ENCODE measurements at places on chromosomes 1 and 21. TPM values are rescaled to one million over a fixed set of nuclear protein-coding genes. Genes with fewer than 3 reads are reported as not detected.

The S100A9 gene
- total RNA-seq: not detected

- H3K36me3 ChIP-seq: no peaks in the 10 kb centered on the region
- H3K27me3 ChIP-seq: peaks cover 7% of the 10 kb centered on the region
- H3K4me1 ChIP-seq: peaks cover 8% of the 10 kb centered on the region
These were observed 2.1 kb upstream of the RAB3GAP2 start for GRCh38 chr1:220274251-220274855.

- H3K36me3 ChIP-seq: no peaks in the 10 kb centered on the region
- H3K4me1 ChIP-seq: no peaks in the 10 kb centered on the region
- H3K27ac ChIP-seq: no peak overlapping the region
- no peaks in the 10 kb centered on the region for H3K27me3 ChIP-seq
- H3K4me3 ChIP-seq: no peak overlapping the region
These were observed 9.0 kb downstream of the CLDN19 start for GRCh38 chr1:42730988-42731387.

DNA sequence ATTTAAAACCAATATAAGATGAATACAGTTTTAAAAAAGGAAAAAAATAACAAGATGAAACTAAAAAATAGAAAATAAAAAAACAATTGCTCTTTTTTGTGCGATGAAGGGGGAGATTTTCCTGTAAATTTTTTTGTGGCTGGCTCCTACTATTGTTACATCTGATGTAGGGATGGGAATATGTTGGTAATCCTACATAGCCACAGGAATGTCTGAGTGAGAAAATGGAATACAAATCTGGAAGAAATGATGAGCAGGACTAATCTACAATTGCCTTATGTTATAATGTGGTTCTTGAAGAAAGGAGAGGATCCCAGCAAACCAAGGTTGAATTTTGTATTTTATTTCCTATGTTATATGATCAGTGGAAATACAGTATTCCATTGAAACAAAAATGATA, 40.9 kb downstream of the ATP6V1G3 start:
- DNase-seq: peak; percentile 43
- peaks cover 18% of the 10 kb centered on the region for H3K4me1 ChIP-seq
- H3K36me3 ChIP-seq: no peaks in the 10 kb centered on the region
- no peak overlapping the region for H3K27ac ChIP-seq

The ALG6 gene
- total RNA-seq: 12.2 TPM

- H3K27me3 ChIP-seq: no peaks in the 10 kb centered on the region
- no peaks in the 10 kb centered on the region for H3K4me1 ChIP-seq
- no peak overlapping the region for H3K27ac ChIP-seq
- H3K36me3 ChIP-seq: no peaks in the 10 kb centered on the region
These were observed 20.5 kb upstream of the COQ8A start for GRCh38 chr1:226919587-226919986.

GRCh38 chr1:98176936-98177335, 256.1 kb upstream of the DPYD start:
- H3K4me3 ChIP-seq: no peak overlapping the region
- H3K4me1 ChIP-seq: no peaks in the 10 kb centered on the region
- no peaks in the 10 kb centered on the region for H3K27me3 ChIP-seq
- DNase-seq: no peak
- no peaks in the 10 kb centered on the region for H3K36me3 ChIP-seq

DNA sequence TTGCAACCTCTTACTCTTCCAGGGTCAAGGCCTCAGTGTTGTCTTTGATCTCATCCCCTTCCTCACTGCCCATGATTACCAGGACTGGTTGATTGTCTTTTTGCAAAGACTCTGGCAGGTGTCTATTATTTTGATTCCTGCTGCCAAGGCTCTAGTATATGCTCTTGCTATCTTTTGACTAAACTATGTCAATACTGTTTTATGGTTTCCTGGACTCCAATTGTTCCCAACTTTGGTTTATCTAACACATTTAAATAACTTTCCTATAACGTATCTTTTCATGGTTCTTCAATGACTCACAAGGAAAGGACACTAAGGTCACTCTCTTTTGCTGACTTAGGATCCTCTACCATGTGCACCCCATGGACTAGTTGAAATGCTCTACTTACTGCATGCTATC, 141.5 kb downstream of the PTPRC start:
- DNase-seq: peak; percentile 26
- H3K4me1 ChIP-seq: peaks cover 13% of the 10 kb centered on the region

The FCRL6 gene
- total RNA-seq: not detected

DNA sequence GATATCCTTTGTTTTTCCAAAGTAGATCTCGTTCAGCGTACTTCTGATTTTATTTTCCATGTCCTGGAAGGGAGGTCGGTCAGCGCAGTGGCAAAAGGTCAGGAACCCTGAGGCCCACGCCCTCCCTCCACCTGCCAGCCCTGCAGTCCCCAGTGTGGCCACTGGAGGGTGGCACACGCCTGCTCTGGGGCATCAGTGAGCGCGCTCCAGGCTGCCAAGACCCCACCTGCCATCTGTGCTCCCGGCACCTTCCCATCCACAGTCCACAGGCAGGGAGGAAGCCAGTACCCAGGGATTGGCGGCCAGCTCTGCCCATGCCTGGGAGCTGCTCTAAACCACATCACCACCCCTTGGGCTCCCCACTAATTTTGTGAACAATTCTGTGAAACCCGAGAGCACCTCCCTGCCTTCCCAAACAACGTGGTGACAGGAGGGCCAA, 32.3 kb downstream of the SLC66A1 start:
- H3K27ac ChIP-seq: no peak overlapping the region
- no peak overlapping the region for H3K4me3 ChIP-seq
- H3K27me3 ChIP-seq: no peaks in the 10 kb centered on the region
- peak; percentile 28 for DNase-seq

- H3K36me3 ChIP-seq: no peaks in the 10 kb centered on the region
- no peak overlapping the region for H3K4me3 ChIP-seq
- H3K27me3 ChIP-seq: peaks cover 5% of the 10 kb centered on the region
- H3K27ac ChIP-seq: no peak overlapping the region
- no peak for DNase-seq
These were observed 151.5 kb downstream of the ST6GALNAC5 start for GRCh38 chr1:77018761-77019160.

GRCh38 chr1:59025201-59025600, 241.4 kb upstream of the JUN start:
- no peak overlapping the region for H3K4me3 ChIP-seq
- DNase-seq: peak; percentile 77
- no peaks in the 10 kb centered on the region for H3K36me3 ChIP-seq
- H3K27ac ChIP-seq: peak overlapping the region; percentile 30
- peaks cover 19% of the 10 kb centered on the region for H3K4me1 ChIP-seq
- H3K27me3 ChIP-seq: no peaks in the 10 kb centered on the region

DNA sequence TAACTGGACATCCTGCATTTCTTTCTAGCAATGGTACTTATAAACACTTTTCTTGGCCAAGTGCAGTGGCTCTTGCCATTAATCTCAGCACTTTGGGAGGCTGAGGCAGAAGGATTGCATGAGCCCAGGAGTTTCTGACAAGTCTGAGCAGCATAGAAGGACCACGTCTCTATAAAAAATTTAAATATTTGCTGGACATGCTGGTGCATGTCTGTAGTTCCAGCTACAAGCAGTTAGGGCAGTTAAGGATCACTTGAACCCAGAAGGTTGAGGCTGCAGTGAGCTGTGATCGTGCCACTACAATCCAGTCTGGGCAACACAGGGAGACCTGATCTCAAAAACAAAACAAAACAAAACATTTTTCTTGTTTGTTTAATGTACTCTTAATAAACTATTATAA, 434.0 kb downstream of the PLA2G4A start:
- no peaks in the 10 kb centered on the region for H3K4me1 ChIP-seq
- no peak overlapping the region for H3K4me3 ChIP-seq
- H3K36me3 ChIP-seq: no peaks in the 10 kb centered on the region
- no peak overlapping the region for H3K27ac ChIP-seq

DNA sequence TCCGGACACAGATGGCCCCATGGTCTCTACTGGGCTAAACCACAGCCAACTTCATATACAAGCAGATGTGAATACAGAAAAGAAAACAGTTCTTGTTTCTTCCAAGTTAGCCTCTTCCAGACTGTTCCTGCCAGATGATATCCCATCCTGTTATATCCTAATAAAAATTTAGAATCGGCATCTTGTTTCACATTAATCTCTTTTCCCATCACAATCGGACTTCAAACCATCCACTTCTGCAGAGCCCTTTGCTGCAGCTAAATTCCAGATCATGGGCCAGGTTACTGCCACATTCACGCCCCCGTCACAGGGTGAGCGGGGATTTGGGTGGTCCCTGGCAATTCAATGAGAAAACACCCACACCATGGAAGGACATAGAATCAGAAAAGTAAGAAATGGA, 57.2 kb downstream of the NPHP4 start:
- no peak overlapping the region for H3K4me3 ChIP-seq
- no peak overlapping the region for H3K27ac ChIP-seq
- DNase-seq: no peak

DNA sequence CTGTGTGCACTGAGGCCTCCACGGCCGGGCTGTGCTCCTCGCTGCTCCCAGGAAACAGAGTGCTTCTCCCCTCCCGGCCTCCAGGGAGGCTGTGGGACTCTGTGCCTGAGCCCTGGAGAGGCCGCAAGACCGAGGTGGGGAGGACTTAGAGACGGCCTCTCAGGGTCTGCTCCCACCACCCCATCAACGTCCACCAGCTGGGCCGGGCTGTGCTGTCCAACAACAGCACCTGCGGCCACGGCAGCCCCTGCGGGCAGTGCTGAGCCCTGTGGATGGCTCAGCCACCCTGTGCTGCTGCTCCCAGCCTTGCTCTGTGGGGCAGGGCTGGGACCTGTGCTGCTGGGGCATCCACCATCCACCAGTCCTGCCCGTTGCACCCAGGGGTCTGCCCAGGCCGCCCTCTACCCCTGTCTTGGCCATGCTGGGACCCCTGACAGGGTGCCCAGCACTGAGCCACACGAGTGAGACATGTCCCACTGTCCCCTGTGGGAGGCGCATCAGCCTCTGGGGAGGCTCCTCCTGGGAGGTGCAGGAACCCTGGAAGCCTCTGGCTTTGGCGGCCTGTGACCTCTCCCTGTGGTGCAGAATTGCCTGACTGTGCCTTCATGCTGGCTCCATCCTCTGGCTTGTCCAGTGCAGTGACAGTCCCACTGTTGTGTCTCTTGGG, 31.2 kb upstream of the LRRC3 start:
- H3K27me3 ChIP-seq: no peaks in the 10 kb centered on the region
- no peaks in the 10 kb centered on the region for H3K4me1 ChIP-seq
- no peak for DNase-seq
- H3K36me3 ChIP-seq: no peaks in the 10 kb centered on the region
- no peak overlapping the region for H3K27ac ChIP-seq

The CFAP57 gene
- 0.28 TPM for total RNA-seq

- H3K27ac ChIP-seq: peak within 1 kb of the TSS; percentile 87
- H3K4me3 ChIP-seq: peak within 1 kb of the TSS; percentile 58
- peaks cover 9% of the 10 kb centered on the region for H3K4me1 ChIP-seq
These were observed at the start of gene TRAF5 for GRCh38 chr1:211326528-211327345. TRAF5 (plus strand) TSS chr1:211326833; CDS start chr1:211353240, 26,407 bp downstream.

GRCh38 chr1:97791251-97791650, 129.6 kb downstream of the DPYD start:
- DNase-seq: no peak
- H3K27me3 ChIP-seq: no peaks in the 10 kb centered on the region
- no peaks in the 10 kb centered on the region for H3K4me1 ChIP-seq

The GMEB1 gene
- total RNA-seq: 8.6 TPM

DNA sequence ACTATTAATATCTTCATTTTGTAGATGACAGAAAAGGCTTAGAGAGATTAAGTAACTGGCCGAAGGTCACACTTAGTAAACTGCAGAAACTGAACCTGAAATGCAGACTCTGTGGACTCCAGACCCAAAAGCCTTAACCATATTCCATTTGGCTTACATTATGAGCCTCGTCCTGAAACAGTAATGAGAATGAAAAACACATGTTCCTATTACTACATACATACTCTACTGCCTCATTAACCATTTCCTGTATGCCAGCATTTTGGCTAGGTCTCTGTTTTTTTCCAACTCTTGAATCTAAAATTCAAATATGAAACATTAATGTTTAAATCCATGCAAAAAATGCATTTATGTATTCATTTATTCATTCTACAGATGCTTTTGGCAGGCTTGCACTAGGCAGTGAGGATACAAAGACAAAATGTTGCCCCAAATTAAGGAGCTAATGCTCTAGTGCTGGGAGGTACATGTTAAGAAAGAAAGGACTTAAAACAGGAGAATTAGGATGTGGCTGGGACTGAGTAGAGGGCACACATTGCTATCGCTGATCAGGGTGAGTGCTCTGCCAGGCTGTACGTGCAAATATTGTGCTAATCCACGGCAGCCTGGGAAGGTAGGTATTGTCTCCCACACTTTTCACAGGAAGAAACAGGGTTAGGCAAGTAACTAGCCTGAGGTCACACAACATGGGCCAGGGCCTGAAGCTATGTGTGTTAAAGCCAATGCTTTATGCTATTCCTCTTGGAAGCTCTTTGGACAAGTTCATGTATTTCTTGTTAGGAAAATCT, 14.0 kb downstream of the DEGS1 start:
- H3K36me3 ChIP-seq: peaks cover 16% of the 10 kb centered on the region
- H3K27ac ChIP-seq: no peak overlapping the region
- no peak overlapping the region for H3K4me3 ChIP-seq

DNA sequence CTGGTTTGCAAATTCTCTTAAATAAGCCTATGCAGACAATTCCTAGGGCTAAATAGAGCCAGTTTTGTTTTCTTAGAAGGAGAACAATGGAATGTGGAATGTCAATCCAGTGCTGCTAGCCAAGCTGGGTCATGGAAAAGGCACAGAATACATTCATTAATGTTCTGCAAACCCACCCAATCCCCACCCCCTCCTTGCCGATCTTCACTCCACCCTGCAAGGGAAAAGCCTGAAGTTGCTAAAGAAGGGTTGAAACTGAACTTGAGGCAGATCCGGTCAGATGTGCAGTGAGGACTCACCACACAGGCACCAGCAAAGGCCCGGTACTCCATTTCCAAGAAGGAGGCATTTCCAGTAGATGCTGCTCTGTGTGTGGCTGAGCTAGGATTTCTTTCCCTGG, 179.6 kb downstream of the PLPP3 start:
- H3K27me3 ChIP-seq: no peaks in the 10 kb centered on the region
- no peak for DNase-seq
- no peak overlapping the region for H3K27ac ChIP-seq
- H3K4me1 ChIP-seq: no peaks in the 10 kb centered on the region
- H3K36me3 ChIP-seq: no peaks in the 10 kb centered on the region

GRCh38 chr1:20229171-20229570, 42.9 kb upstream of the PLA2G2C start:
- H3K36me3 ChIP-seq: no peaks in the 10 kb centered on the region
- no peak overlapping the region for H3K27ac ChIP-seq
- peaks cover 30% of the 10 kb centered on the region for H3K27me3 ChIP-seq
- no peak overlapping the region for H3K4me3 ChIP-seq
- no peak for DNase-seq
- 0 out of 2 replicates have a peak, but pooled peaks cover 2% of the 10 kb centered on the region for H3K4me1 ChIP-seq

The EBNA1BP2 gene
- total RNA-seq: 135 TPM

The HPDL gene
- 0.56 TPM for total RNA-seq

The ECM1 gene
- 17.2 TPM for total RNA-seq

- no peaks in the 10 kb centered on the region for H3K27me3 ChIP-seq
- H3K4me3 ChIP-seq: no peak overlapping the region
- DNase-seq: no peak
- no peak overlapping the region for H3K27ac ChIP-seq
- H3K36me3 ChIP-seq: no peaks in the 10 kb centered on the region
These were observed 50.4 kb downstream of the TENT5C start for GRCh38 chr1:117656202-117656641.

DNA sequence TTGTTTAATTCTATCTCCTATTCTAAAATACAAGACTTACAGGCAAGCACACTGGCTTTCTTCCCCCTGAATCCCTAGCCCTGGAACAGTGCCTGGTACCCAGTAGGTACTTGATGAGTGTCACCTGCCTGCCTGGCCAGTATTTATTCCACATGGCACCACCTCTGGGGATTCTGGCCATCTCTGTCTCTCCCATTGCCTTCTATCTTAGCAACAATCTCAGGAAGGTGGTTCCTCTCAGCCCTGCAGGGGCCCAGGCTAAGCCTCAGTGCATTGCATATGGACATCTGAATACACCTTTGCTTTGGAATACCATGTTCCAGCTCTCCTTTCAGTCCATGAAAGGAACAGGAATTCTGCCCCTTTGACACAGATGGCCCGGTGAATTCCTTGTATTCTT, 81.0 kb downstream of the HIVEP3 start:
- no peak overlapping the region for H3K27ac ChIP-seq
- no peak for DNase-seq

All from IMR-90 (cell line).